ENCODE measurements at places on chromosomes 7 and 10.

DNA sequence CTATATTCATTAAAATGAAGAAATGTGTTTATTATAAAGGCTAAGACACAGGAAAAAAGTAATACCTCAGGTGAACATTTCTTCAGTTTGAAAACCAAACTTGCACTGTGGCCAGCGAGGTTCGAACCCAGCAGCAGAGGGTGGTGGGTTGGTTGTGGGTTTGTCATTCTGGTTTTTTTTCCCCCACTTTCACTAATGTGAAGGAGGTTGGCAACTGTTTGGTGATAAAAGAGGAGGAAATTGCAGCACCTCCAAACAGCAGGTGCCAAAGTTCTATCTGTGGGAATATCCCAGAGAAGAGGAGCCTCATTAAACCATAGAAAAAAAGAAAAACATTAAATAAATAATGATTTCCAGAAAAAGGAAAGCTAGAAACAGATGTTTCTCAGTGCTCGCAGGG, 36.6 kb upstream of the YAE1 start:
- DNase-seq: no peak

GRCh38 chr10:78000956-78001472, 28.3 kb downstream of the POLR3A start:
- no peak for DNase-seq

- DNase-seq: no peak
Observed at GRCh38 chr7:19747740-19748339, 25.6 kb downstream of the TMEM196 start.

- no peak for DNase-seq
Observed at GRCh38 chr10:60044971-60045370, 138.6 kb upstream of the CCDC6 start.

DNA sequence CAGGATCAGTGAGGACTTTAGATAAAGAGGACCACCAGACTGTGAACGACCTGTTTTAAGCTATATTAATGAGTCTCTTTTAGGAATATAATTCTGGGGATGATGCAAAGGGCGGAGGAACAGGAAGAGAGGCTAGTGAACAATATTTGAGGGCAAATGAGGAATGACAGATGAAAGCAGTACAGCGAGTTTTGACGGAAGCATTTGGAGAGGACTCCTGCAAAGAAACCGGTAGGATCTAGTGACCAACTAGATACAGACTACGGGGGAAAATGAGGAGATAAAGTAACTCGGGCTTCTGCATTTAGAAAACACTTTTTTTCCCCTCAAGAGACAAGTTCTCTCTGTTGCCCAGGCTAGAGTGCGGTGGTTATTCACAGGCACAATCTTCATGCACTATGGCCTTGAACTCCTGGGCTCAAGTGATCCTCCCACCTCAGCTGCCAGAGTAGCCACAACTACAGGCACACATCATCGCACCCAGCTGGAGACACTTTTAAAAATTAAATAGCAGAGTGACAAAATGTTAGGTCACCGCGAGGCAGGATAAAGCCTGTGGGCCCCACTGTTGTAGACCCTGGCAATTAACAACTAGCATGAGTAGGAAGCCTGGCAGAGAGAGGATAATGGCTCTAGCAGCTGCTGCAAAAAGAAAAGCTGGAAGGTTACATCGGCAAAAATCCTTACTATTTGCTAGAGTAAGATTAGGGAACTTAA, 143.2 kb downstream of the SRPK2 start:
- no peak for DNase-seq

DNA sequence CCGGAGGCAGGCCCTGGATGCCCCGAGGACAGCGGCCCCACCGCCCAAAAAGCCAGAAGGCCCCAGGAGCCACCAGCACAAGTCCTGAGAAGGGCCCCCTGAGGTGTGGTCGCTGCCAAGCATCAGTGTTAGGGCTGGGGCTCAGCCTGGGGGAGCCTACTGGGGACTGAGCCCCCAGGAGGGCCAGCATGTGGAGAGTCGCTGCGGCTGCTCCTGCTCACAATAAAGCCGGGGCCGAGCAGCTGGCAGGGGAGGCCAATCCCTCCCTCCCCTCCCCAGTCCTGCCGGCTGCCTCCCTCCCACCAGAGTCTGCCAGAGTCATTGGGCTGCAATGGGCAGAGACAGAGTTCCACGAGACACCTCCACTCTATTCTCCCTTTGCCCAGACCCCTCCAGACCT, 3.1 kb upstream of the ASIC3 start:
- no peak for DNase-seq

DNA sequence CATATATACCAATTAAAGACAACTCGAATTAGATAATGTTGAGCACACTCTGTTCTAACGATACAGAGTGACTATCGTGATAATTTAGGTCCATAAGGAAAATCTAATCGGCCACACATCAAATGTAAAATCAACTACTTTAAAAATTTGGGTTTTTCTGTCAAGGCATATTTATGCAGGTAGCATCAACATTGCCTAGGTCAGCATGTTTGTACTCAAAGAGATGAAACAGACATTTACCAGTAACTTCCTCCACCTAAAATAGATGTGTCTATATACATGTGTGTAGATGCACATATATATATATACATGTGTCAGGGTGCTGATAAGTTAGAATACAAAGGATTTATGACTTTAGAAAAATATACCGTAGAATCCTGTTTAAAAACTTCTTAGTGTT, 22.0 kb downstream of the PSMC2 start:
- no peak for DNase-seq

DNA sequence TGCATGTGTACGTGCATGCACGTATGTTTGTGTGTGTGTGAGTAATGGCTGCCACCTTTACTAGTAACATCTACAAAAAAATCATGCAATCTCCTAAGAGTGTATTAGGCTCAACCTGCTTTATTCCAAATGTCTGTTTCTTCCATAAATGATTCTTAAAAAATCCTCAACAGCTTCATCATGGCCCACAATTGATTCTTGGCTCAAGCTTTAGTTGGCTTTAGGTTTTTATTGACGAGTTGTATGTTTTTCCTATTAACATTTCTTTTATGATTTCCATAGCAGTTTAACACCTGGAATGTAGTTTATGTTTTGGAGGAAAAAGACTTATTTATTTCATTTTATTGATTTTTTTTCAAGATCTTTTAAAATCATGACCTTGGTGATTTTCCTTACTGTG, 121.9 kb upstream of the RAB18 start:
- no peak for DNase-seq

GRCh38 chr10:45278860-45279498, 36.4 kb downstream of the OR13A1 start:
- no peak for DNase-seq
